ENCODE measurements at places on chromosomes 2 and 18. TPM values are rescaled to one million over a fixed set of nuclear protein-coding genes. Genes with fewer than 3 reads are reported as not detected.

DNA sequence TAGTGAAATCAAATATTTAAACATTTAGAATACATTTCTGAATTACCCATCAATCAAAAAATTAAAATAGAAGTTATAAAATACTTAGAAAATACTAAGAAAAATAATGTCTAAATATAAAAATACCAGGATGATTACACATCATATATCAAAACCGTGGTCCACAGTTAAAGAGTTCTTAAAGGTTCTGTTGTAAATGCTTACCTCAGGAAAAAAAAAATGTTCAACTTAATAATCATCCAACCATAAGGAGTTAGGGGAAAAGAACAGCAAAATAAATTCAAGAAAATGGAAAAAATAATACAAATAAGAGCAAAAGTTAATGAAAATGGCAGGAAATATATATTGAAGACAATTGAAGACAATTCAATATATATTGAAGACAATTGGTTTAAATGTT lies 43.2 kb downstream of the PDE11A start:
- no peak for DNase-seq

DNA sequence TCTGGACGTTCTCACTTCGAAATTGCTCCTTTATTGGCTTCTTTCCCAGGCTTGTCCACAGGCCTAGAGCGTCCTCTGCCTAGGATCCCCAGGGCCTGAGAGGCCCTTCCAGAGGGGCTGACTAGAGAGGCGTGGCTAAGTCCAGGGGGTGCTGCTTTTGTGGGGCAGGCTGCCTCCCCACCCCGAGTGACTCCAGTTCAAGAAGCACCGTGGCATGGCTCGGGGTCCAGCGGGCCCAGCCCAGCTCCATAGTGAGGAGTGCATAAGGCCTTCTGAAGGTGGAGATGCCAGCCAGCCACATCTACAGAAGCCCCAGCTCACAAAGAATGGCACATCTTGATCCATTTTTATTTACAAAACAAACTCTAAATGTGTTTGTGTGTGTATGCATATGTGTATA lies 44.8 kb upstream of the POMC start:
- DNase-seq, result no peak

The RPRM gene
- total RNA-seq, result not detected

DNA sequence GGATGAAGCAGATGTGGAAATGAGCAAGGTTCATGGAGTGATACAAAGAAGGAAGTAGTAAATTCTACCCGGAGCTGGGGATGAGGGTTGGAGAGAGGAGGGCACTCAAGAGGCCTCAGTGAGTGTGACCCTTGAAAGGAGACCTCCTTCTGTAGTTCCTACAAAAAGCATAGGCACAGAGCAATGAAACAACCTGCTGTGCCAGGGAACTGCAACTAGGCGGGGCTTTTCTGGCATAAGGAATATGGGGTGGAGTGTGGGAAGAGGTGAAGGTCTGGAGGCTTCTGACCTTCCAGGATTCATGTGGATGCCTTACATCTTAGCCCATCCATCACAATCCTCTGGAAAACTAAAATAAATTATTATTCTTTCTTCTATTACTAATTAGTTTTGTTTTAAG lies 25.5 kb upstream of the PGAP1 start:
- no peak for DNase-seq

- DNase-seq, result no peak
Observed at GRCh38 chr2:211159972-211160371, 603.6 kb downstream of the CPS1 start.

GRCh38 chr2:3470166-3470651 lies 49.1 kb downstream of the ADI1 start:
- no peak for DNase-seq

- no peak for DNase-seq
Observed at GRCh38 chr2:193743089-193743488, 1548.4 kb upstream of the TMEFF2 start.
